NCI-H1105 (cell line): ENCODE measurements at places on chromosomes 7 and 10.

GRCh38 chr7:151085329-151085690 lies 965 bp upstream of the AGAP3 start:
- no peak for DNase-seq

GRCh38 chr7:100840470-100841100 lies 11.9 kb upstream of the SLC12A9 start:
- no peak for DNase-seq

DNA sequence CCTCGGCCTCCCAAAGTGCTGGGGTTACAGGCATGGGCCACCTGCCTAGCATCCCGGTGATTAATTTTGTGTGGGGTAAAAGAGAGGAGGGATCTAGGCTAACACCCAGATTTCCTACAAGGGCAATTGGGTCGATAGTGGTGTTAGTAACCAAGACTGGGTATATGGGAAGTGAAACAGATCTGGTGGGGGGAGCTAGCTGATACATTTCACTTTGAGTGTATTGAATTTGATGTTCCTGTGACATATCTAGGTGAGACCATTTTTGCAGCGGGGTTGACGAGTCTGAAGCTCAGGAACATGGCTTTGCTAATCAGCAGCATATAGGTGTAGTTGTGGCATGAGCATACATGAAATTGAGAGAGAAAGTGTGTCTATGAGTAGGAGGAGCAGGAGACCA lies 12.0 kb downstream of the CLCN1 start:
- no peak for DNase-seq

DNA sequence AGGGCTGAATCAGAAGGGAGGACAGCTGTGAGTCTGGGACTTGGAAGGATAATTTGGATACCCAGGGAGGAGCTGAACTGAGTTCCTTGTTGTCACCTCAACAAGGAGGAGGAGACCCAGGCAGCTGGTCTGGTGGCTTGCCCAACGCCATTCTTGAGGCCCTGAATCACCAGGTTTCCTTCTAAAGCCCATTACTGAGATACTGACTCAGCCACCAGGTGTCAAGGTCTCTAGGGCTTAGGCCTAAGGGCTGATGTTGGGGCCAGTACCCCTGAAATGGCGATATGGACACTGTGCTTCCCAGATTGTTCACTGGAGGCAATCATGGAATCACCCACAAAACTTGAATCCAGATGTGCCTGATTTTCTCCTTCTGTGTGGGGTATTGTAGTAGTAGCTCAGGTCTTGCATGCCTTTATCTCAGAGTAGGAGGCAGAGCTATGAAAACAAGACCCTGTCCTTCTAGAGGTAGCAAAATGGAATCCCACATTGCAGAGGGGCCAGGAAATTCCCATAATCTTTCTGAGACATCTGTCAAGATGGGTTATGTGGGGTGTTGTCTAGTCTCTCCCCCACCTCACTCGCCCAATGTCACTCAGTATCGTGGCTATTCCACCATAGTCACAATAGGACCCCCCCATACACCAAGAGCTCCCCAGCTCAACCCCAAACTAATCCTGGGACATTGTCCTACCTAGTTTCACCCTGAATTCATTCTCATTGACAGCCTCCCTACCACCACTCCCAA lies 1.8 kb upstream of the ATG9B start:
- DNase-seq: no peak

GRCh38 chr7:35878351-35878750 lies 77.5 kb downstream of the SEPTIN7 start:
- no peak for DNase-seq

- DNase-seq: no peak
These were observed 27.5 kb downstream of the AP3M1 start for GRCh38 chr10:74123081-74123480.

DNA sequence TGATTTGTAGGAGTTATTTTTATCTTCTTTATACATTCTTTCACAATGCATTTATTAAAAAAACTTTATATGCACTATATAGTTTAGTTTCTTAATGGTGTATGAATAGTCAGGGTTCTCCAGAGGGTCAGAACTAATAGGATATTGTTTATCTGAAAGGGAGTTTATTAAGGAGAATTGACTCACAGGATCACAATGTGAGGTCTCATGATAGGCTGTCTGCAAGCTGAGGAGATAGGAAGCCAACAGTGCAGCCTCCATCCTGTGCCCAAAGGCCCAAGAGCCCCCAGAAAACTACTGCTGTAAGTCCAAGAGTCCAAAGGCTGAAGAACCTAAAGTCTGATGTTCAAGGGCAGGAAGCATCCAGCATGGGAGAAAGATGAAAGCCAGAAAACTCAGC lies 192.8 kb upstream of the AHR start:
- no peak for DNase-seq

GRCh38 chr10:84801156-84801555 lies 472.8 kb downstream of the CCSER2 start:
- no peak for DNase-seq

DNA sequence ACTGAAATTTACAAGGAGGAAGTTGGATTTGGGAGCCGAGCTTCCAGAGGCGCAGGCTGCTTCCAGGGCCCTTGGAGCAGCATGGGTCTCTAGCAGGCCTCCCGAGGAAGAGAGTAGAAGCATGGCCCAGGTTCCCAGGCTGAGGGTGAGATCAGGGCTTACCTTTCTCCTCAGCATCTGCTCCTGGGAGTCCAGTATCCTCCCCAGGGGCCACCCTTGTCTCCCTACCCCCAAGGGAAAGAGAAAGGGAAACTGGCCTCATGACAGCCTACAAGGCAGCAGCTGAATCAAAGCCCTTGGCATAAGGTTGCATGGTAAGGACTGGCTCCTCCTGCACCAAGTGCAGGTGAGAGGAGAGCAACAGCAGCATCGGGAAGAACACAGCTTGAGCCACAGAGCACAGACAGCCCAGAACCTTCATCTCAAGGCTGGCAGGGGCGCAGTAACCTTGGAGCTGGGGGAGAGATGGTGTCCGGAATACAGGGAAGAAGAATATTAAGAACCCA lies 114.5 kb downstream of the MARCHF5 start:
- no peak for DNase-seq

GRCh38 chr10:35743851-35744250 lies 101.8 kb upstream of the FZD8 start:
- no peak for DNase-seq

DNA sequence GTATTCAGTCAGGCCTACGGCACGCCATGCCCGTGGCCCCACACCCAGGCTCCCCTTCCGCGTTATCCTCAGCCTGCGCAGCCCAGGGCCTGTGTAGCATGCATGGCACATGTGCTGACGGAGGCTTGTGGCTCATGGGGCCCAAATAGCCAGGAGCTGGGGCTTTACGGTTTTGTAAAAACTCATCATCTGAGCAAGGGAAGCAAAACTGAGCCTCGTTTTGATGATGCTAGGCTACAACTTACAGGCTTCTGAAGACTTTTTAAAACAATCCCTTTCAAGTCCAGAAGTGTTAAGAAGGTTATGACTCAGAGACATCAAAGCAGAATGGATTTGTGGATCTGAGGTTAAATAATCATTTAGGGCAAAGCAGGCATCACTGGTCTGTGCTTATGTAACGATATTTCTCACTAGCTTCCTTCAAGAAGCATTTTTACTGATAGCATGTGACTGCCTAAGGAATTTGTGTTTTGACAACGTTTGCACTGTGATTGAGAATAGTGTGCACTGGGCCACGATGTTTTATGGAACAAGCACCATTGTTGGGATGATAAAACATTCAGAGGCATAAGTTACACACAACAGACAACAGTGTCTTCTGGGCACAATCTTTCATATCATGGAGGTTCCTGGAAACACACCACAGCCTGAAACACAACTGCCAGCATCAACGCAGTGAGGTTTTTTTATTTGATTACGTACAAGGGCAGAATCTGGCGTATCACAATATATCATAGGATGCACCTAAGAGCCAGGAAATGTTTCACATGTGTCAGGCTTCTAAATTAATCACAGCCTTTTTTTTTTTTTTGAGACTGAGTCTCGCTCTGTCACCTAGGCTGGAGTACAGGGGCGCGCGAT lies 274.3 kb downstream of the CCDC3 start:
- no peak for DNase-seq

- DNase-seq: no peak
These were observed 769.0 kb upstream of the COBL start for GRCh38 chr7:52085610-52086009.

GRCh38 chr10:16520900-16521299 lies 779 bp downstream of the C1QL3 start:
- DNase-seq: no peak

GRCh38 chr10:99236627-99237309 lies 1.1 kb upstream of the HPSE2 start:
- no peak for DNase-seq

DNA sequence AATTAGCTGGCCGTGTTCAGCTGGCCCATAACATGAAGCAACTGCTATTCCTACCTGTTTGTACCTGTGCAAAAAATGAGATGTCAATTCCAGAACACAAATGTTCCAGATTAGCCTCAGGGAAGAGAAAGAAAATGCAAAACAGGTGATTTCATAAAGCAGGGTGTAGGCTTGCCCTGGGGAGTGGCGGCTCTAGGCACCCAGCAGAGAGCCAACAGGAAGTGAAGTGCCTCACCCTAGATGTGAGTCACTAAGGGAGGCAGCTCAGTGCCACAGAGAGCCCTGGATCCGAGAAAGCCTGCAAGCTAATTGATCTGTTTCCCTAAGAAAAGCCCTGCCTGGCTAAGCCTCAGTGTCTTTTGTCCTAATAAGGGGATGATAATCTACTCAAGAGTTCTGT lies 240.0 kb downstream of the ARHGAP21 start:
- DNase-seq: no peak

DNA sequence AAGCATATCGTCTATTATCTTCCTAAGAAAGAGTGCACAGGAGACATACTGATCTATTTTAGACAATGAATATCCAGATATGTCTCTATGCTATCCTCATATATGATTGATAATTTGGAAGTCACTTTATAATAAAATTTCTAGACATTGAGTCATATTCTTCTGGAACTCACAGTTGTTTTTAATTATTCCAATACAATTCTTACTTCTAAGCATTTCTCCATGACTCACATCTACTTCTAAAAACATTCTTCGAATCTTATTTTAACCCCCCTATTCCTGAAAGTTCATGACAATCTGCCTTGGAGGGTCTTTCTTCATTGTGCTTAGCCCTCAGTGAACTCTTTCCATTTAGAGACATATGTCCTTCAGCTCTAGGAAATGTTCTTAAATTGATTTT lies 368.1 kb downstream of the MDFIC start:
- DNase-seq: no peak

- no peak for DNase-seq
These were observed 302.0 kb downstream of the TWIST1 start for GRCh38 chr7:18815261-18815960.

DNA sequence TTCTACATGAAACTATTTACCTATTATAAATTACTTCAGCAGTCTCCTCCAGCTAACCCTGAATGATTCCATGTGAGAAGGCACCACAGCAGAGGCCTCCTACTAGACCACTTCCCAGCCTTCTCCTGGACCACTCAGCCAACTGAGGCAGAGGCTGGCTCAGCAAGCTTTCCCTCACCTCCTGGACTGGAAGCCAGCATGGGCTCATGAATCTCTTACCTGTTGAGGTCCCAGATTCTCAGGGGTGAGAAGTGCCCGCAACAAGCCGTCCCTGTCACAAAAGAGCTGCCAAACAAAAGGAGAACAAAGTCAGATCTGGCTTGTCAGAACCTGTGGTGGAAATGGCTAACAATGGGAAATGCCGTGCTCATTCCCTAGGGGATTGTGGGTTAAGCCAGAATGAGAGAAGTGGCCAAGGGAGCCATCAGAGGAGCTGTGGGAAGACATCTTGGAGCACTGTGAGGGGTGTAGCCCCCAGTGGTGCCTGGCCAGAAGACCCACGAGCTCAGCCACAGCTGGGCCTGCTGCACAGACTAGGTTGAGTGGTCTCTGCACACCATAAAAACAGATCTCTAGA lies 36.5 kb downstream of the DPCD start:
- DNase-seq: no peak

DNA sequence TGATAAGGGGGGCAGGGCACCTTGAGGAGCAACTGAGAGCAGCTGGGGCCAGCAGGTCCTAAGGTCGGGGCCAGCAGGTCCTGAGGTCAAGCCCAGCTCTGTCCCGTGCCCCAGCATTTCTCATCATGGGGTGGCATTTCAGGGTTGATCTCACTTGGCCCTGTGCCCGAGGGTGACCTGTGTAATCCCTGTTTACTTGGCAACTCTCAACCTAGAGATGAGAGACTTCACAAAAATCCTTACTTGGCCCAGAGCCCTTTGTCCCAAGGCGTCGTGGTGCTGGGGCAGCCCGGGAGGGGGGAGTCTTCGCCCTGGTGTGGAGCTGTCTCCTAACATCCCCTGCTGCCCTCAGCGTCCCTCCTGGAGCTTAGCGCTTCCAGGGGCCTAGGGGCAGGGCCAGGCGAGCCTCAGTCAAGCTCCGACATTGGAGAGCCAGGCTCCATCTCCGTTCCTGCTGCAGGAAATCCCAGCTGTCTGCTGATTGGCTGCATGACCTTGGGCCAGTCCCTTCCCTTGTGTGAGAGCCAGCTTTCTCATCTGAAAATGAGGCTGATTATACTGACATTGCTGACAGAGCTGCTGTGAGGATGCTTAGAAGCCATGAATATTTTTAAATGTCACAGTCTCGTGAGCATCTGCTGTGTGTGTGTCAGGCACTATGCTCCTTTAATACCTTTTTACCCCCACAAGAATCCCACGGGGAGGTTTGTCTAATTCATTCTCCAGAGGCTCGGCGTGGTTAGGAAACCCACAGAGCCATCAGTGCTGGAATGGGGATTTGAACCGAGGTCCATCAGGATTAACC lies 94.3 kb downstream of the ZMIZ1 start:
- no peak for DNase-seq

GRCh38 chr7:149285603-149286002 lies 23.6 kb downstream of the ZNF783 start:
- no peak for DNase-seq

DNA sequence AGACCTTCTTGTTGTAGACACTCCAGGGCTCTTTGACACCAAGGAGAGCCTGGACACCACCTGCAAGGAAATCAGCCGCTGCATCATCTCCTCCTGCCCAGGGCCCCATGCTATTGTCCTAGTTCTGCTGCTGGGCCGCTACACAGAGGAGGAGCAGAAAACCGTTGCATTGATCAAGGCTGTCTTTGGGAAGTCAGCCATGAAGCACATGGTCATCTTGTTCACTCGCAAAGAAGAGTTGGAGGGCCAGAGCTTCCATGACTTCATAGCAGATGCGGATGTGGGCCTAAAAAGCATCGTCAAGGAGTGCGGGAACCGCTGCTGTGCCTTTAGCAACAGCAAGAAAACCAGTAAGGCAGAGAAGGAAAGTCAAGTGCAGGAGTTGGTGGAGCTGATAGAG lies 5.5 kb downstream of the GIMAP7 start:
- no peak for DNase-seq

- peak; percentile 59 for DNase-seq
These were observed 30.1 kb downstream of the SEMA3D start for GRCh38 chr7:85156661-85157208.

- DNase-seq: no peak
These were observed 51.5 kb upstream of the PIP4K2A start for GRCh38 chr10:22765660-22766547.

DNA sequence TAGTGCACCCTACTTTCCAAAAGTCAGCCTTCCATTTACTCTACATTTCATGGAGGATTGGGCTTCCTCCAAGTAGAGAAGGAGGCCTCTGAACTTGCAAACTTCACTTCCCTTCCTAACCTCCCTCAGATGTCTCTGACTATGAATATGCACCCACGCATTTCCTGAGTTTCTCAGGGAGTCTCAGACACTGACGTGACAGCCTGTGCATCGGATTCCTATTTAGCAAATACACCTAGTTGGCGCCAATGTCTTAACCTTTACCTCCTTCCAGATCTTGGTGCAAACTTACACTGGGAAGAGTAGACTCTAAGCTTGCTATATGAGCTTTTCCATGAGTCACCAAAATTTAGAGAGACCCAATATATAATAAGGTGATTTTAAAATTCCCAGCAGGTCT lies 920.1 kb upstream of the AUTS2 start:
- DNase-seq: no peak

- no peak for DNase-seq
These were observed 24.9 kb downstream of the TSPAN13 start for GRCh38 chr7:16778476-16778875.
